NCI-H1048 (cell line): ENCODE measurements at places on chromosomes 7 and 10.

- no peak for DNase-seq
Measured at GRCh38 chr10:129097776-129098330, 369.2 kb upstream of the MGMT start.

DNA sequence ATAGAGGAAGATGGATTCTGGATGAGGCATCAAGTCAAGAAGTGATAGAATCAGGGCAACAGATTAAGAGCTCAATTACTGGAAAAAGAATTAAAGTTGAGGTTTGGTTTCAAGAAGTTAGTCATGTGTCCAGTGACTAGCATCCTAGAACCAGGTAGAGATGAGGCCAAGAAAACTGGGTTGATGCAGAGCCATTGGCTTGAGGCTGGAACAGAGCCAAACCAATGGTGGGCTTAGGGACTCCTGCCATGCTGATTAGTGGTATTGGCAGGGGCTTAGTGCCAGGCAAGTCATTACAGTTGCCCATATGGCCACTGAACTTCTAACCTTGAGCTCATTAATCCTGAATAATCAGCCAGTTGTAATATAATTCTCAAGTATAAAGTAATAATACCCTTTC, 18.5 kb downstream of the ZNF277 start:
- no peak for DNase-seq

GRCh38 chr10:128047991-128048818, 78.0 kb downstream of the MKI67 start:
- no peak for DNase-seq

- DNase-seq, result no peak
Measured at GRCh38 chr10:74575191-74575720, 251.1 kb upstream of the KAT6B start.

- DNase-seq, result no peak
Measured at GRCh38 chr10:101272229-101272868, 43.1 kb upstream of the LBX1 start.

GRCh38 chr10:13729586-13730305, 143.0 kb downstream of the PRPF18 start:
- no peak for DNase-seq

- no peak for DNase-seq
Measured at GRCh38 chr7:106978425-106979420, 65.8 kb upstream of the PRKAR2B start.

- DNase-seq, result no peak
Measured at GRCh38 chr7:50300336-50300735, 4.2 kb upstream of the IKZF1 start.

GRCh38 chr7:44671069-44671468, 64.6 kb downstream of the OGDH start:
- DNase-seq, result no peak

GRCh38 chr7:94400643-94401427, 6.1 kb downstream of the COL1A2 start:
- DNase-seq, result no peak

DNA sequence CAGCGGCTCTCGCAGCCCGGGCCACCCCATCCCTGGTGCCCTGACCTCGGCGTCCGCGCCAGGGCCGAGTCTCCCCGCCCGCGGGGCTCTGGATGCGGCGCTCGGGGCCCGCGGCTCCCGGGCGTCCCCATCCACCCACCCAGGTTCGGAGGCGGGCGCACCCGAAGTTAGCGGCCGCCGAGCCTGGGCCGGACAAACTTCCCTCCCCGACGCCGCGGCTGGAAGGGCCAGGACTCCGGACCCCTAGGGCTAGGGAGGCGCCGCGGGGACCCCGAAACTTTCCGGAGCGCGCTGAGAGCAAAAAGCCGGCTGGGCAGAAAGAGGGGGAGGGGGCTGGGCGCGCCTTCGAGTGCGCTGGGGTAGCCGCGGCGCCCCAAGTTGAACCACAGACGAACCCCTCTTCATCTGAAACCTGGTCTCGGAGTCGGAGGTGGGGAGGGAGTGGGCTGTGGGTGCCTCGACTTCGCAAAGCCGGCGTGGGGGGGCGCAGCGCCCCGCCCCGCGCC, 3.7 kb upstream of the ELFN1 start:
- no peak for DNase-seq

DNA sequence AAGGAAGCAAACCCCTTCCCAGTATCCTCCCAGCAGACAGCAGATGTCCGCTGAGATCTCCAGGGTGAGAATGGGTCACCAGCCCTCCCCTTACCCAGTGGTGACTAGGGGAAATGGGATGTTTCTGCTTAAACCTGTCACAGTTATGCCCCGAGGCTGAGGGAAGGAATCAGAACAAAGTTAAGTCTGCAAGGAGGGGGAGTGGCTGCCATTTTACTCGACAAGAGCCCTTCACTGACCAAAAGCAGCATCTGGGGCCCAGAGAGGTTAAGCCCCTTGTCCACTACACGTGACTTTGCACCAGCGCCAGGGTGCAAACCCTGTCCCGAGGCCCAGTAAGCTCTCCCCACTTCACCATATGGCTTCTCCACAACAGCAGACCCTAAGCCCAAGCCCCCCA, 4.6 kb upstream of the NANOS1 start:
- no peak for DNase-seq

- DNase-seq, result no peak
Measured at GRCh38 chr10:94200146-94200837, 162.4 kb downstream of the NOC3L start.

DNA sequence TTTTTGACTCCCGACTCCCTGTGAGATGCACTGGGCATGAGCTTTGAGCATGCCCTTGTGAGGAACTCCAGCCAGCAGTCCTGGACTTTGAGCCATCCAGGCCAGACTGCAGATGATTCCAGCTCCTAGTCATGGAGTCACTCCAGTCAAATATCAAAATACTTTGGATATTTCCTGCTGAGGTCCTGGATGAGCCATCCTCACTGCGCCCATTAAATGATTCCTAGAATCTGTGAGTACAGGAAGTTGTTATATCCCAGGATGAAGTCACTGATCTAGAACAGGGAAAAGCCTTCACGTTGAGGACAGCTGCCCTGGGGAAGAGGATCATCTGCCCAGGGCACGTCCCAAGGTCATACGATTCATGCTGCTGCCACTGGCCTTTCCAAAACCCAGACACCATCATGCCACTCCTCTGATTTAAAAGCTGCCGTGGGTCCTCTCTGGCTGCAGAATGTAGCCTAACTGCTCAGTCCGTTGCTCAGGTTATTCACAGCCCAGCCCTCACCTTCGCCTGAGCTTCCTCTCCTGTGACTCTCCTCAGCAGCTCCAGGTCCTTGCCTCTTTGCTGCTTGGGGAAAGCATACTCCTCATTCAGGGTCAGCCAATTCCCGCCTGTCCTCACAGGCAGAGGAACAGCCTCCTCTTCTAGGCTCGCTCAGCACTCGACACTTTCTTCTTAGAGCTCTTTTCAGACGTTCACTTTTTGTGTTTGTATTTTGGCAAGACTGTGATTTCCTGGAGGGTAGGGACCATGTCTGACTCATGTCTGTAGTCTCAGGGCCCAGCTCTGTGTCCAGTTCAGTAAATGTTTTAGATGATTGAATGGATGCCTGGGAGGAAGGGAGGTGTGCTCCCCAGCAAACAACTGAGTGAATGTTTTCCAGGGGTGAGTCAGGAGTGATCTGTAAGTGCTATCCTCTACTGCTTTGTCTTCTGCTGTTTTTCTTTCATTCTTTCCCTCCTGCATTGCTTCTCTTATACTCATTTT, 157.8 kb downstream of the SNX10 start:
- DNase-seq, result no peak
